ENCODE measurements at places on chromosomes 3 and 15.

DNA sequence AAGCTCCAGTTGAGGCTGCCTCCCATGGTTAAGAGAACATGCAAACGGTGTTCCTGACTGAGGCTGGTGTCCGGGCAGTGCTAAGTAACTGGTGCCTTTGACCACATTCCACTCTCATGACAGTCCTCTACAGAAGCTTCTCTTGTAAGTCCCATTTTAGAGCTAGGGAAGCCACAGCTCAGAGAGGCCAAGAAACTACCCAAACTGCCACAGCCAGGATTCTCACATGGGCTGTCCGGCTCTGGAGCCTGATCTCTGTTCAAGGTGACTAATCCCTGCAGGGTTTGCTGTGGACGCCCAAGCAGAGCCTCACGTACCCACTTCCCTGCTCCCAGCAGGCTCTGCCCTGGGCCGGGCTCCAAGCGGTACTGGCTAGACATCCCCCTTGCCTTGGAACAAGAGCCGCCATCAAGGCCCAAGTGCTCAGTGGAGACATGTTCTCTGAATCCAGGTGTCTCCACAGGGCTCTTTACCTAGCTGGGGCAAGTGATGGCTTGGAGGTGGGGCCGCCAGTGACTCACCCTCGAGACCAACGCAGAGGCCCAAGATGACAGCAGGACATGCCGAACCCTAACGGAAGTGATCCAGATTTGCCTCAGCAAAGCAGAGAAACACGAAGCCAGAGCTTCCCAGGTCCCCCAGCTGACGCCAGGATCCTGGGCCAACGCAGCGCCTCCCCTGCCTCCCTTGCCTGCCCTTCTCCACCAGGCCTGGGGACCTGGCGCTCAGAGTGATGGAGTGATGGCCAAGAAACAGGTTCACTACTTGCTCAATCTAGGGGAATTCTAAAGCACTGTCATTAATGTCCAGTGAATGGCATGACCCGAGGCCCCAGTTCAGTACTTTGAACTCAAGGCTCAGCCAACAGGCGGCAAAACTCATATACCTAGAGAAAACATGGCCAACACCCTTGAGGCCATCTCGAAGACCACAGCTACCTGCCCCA is 24.4 kb downstream of the KLHL25 start:
- no peak for DNase-seq

GRCh38 chr3:136952292-136952691 is 5.5 kb upstream of the IL20RB start:
- no peak for DNase-seq

- no peak for DNase-seq
Observed at GRCh38 chr3:183491923-183492848, 63.3 kb downstream of the KLHL6 start.

GRCh38 chr3:148992027-148992634 is 791 bp downstream of the GYG1 start:
- no peak for DNase-seq

GRCh38 chr3:121730940-121731687 is 18.4 kb downstream of the GOLGB1 start:
- no peak for DNase-seq

- DNase-seq: no peak
Observed at GRCh38 chr15:43105077-43105736, 631 bp downstream of the UBR1 start.

GRCh38 chr3:29282427-29283230 is 1.8 kb downstream of the RBMS3 start:
- no peak for DNase-seq

GRCh38 chr3:52866427-52866826 is 30.9 kb downstream of the STIMATE start:
- no peak for DNase-seq

DNA sequence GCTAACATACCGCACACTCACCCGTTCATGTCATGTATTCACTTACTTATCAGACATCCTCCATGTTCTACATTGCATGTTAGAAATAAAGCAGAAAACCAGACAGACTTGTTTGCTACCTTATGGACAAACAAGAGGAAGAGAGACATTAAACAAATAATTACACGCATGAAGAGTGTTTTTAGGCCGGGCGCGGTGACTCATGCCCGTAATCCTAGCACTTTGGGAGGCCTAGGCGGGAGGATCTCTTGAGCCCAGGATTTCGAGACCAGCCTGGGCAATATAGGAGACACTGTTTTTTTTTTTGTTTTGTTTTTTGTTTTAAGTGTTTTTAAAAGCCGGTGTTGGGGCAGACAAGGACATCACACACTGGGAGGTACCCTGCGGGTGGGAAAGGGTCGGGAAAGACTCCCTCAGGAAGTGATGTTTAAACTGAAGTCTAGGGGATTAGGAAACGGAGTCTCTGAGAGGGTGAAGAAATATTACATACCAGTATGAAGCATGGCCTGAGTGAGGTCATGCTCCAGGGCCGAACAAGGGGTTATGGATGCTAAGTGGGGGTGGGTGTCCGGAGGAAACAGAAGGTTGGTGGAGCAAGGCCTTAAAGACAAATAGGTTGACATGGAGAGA is 2.1 kb upstream of the USP3 start:
- no peak for DNase-seq

GRCh38 chr15:71800190-71800589 is 10.2 kb upstream of the NR2E3 start:
- DNase-seq: no peak

DNA sequence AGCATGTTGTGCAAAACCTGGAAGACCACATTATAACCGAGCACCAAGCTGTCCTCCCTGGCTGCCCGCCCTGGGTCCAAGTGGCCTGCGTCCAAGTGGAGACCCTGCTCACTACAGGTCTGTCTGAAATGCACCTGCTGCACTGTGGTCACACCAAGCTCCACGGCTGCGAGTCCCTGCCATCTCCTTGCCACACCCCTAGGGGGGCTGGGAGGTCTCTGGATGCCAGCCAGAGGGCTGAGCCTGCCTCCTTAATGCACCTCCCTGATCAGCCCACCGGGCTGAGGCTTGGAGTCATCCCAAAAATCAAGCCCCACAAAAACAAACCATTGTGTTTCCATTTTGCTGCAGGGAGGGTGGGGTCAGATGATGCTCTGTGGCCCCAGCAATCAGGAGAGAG is 187.1 kb downstream of the MEGF11 start:
- DNase-seq: no peak

DNA sequence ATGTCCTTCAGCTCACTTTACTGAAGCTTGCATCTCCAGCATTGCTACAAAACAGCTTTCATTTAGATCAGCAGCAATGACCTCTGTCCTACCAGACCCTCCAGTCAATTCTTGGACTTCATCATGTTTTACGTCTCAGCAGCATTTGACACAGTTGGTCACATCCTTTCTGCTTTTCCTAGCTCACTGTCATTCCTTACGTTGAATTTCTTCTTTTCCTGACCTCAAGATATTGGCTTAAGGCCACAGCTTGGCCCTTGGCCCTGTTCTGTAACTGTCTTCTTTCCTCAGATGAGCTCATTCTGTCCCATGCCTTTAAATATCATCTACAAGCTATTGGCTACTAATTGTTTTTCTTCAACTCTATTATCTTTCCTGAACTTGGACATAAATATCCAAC is 576.2 kb upstream of the KCNMB2 start:
- no peak for DNase-seq

DNA sequence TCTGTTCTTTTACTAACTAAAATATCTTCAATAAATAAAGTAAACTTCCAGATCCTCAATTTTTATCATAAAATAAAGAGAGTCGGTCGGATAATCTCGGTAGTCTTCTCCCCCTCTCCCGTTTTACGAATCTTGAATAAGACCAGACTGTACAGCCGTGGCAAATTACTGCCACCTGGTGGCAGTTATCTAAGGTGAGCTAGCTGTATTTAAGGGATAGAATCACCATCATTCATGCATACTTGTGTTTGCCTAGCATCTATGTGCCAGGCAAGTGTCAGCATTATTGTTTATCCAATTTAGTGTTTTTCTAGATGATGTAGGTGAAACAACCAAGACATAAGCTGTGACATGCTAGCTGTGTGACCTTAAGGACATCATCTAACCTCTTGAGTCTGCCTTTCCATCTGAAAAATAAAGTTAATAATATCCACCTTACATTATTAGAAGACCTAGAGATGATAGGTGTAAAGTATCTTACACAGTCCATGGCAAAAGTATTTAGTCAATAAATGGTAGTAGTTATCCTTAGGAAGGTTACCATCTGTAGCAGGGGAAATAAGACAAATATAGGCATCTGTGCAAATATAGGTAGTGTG is 21.3 kb downstream of the DUT start:
- peak; percentile 44 for DNase-seq

- DNase-seq: no peak
Observed at GRCh38 chr3:52185837-52186236, 12.1 kb upstream of the ALAS1 start.

GRCh38 chr3:1766384-1766783 is 332.3 kb upstream of the CNTN4 start:
- no peak for DNase-seq

DNA sequence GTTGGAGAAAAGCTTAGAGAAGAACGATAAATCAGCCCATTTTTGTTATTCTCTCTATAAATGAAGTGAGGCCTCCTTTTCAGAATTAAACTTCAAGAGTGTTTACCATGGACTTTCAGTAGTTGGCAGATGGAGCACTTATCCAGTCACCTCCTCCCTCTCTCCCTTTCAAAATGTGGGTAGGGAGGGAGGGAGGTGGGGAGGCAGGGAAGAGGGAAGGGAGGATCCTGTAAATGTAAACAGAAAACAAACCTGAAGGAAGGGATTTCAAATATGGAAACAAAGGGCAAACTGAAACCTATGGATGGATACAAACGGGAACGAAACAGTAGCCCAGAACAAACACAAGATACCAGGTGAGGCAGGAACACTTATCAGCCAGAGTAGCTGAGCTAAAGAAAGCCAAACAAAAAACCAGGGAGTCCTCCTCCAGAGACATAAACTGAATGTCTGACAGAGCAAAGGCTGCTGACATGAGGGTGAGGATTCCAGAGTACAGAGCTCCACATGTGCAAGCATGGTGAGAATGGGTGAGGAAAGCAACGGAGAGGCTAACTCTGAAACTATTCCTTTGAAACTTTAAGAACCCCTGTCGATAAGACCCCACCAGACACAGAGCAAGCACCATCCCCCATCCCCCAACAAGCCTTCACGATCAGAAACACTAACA is 41.0 kb upstream of the GP5 start:
- DNase-seq: no peak

- DNase-seq: no peak
Observed at GRCh38 chr15:85755942-85756341, 38.8 kb downstream of the KLHL25 start.

GRCh38 chr3:51139616-51140015 is 245.5 kb upstream of the MANF start:
- no peak for DNase-seq

GRCh38 chr15:90459368-90459767 is 70.4 kb upstream of the CRTC3 start:
- no peak for DNase-seq

- no peak for DNase-seq
Observed at GRCh38 chr3:157590273-157590672, 87.1 kb upstream of the VEPH1 start.

- DNase-seq: no peak
Observed at GRCh38 chr3:71048948-71049347, 534.6 kb downstream of the FOXP1 start.

GRCh38 chr15:63233667-63234423 is 43.6 kb upstream of the APH1B start:
- no peak for DNase-seq

DNA sequence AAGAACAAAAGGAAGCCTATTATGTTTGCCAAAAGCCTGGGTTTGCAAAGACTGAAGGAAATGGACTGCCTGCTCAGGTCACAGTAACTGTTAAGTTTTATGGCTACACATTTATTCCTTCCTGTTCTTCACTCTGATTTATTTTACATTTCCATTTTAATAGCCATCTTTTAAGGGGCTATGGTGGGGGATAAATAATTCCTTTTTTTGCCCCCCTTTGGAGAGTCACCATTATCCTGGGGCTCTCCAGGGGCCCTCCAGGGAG is 53.5 kb upstream of the MYZAP start:
- no peak for DNase-seq

DNA sequence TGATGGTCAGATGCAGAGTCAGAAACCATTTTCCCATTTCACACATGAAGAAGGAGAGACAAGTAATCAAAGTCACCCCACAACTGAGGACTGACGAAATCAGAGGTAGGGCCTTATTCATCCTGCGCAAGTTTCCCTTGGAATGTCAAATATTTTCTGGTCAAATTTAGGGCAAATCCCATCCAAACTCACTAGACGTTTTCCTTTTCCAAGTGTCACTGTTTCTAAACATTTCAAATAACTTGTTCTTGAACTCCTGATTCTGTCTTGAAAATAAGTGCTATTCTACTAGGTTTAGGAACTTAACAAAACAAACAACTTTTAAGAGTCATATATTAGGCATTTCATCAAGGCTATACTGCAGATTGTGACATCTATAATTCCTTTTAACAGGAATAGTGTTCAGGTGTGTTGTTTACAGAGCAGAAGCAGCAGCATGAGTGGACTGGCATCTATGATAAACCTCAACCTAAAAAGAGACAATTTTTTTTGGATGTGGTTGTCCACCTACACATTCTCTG is 40.7 kb downstream of the SUMF1 start:
- DNase-seq: no peak

DNA sequence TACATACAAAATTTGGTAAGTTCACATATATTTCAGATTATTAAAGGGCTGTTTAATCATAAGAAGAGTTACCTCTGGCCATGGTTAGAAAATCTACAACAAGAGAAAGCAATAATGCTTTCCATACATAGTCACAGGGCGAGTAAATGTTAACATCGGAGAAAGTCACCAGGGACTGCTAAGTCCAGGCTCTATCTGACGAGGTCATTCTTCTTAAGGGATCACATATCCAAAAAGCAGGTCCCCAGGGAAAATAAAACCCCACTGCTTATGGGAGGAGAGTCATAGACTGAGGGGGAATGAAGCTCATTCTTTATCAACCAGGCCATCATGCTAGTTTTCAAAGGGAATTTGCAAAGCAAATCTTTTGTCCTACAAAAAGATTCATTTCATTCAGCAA is 3.1 kb downstream of the PCYT1A start:
- no peak for DNase-seq

- no peak for DNase-seq
Observed at GRCh38 chr3:102748646-102749045, 313.8 kb downstream of the ZPLD1 start.

DNA sequence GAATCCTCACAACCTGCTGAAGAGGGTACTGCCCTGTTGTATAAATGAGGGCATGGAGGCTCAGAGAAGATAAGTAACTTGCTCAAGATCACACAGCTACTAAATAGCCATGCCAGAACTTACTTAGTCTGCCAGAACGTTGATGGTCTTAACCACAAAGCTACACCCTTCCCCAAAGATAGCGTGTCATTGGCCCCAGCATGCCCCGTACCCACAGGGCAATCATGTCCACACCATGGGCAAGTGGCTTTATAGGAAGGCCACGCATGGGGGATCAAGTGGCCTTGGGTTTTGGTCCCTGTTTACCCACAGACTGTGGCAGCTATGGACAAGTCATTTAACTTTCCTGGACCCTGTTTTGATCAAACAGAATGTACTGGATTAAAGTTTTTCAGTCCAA is 15.9 kb upstream of the ARHGEF3 start:
- DNase-seq: no peak

GRCh38 chr3:125683067-125683829 is 88.0 kb upstream of the OSBPL11 start:
- DNase-seq: no peak

- DNase-seq: no peak
Observed at GRCh38 chr3:39750712-39751111, 58.7 kb upstream of the MYRIP start.

Measured in stimulated activated CD4-positive, alpha-beta T cell treated with anti-CD3 and anti-CD28 coated beads, Interleukin-12 subunit alpha, Interleukin-12 subunit beta, amount 100 ng/mL, for 48 hours (primary cell).